ENCODE measurements at places on chromosomes 5 and 9.
A peak's percentile ranks its signal among the peaks of the same experiment; 100 is the strongest.

DNA sequence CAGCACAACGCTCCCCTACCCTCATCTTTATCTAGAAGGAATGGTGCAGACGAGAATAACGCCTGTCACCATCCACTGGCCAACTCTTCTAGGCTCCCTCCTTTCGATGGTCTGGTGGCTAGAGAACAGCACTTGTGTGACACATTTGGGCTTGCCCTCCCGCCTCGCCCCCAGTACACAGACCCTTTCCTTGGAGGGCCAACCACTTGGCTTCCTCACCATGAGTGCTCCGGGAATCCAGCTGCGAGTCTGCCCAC, 1.4 kb downstream of the GNAQ start:
- DNase-seq = no peak

GRCh38 chr5:66633754-66634153, 37.6 kb downstream of the MAST4 start:
- no peak for DNase-seq

DNA sequence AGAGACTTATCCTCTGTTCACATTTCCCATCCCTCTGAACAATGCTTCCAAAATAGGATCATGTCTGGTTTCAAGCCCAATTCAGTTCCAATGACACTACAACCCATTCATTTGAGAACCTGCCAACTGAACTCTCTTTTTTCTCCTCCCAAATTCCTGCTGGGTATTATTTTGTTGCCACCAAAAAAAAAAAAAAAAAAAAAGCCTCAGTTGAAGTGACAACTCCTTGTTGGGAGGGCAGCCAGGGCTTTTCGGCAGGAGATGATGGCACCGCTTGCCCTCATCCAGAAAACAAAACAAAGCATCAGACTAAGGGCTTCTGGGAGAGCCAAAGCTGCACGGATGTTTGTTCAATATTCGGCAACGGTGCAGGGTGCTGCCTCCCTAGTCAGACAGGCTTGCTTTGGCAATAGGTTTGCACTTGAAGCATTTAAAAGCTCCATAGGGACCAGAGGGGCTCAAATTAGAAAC, 30.6 kb upstream of the TRIM32 start:
- no peak for DNase-seq

DNA sequence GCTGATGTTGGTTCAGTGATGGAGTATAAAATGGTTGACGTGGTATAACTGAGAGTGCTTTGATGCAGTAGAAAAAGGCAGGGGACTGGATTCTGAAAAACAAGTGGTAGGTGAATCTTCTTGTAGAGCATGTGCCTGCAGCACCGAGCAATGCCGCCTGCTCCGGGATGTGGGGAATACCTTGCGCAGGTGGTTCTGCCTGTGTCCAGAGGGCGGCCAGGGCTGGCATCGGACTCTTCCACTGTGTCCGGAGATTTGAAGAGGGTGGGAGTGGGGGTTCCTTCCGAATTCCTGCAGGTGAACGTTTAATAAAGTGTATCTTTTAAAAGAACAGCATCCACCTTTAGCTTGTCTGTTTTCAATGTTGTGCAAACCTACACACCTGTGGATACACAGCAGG, 238.0 kb downstream of the FANCC start:
- no peak for DNase-seq

DNA sequence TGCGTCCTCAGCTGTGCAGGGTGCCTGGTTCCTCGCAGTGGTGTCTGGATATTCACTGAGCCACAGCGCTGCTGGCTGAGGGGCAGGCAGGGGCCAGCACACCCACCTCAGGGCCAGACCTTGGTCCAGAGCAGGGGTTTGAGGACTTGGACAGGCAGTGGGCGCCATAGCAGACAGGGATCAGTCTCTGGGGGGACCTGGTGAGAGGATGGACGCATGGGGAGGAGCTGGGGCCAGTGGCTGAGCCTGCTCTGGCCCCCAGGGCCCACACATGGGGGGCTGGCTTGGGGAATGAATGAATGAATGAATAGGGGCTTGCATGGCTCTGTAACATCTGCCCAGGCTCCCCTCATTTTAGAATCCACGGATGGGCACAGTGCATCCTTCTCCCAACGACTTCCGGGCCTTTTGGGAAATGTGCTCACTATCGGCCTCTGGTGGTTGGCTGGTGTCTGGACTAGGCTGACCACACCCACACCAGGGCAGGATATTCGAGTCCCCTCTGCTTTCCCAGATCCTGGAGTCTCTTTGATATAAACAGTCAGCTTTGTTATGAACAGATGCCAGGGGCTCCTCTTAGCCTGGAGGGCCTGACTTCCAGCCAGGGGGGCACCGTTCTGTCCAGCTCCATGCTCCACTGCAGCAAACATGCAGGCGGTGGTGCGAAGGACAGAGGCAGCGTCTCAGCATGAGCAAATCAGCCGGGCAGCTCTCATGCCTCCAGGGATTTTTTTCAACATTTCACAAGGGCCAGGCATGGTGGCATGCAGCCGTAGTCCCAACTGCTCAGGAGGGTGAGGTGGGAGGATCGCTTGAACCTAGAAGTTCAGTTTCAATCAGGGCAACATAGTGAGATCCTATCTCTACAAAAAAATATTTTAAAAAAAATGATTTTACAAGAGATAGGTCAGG, 62.6 kb downstream of the NEK6 start:
- peak; percentile 65 for DNase-seq

- DNase-seq = no peak
Observed at GRCh38 chr5:176853151-176853778, 42.9 kb downstream of the UNC5A start.

All from fibroblast of skin of right biceps (primary cell).